Cerebellar nuclear complex (tissue), 1 donor: ENCODE measurements at places on chromosomes 7 and 10.

DNA sequence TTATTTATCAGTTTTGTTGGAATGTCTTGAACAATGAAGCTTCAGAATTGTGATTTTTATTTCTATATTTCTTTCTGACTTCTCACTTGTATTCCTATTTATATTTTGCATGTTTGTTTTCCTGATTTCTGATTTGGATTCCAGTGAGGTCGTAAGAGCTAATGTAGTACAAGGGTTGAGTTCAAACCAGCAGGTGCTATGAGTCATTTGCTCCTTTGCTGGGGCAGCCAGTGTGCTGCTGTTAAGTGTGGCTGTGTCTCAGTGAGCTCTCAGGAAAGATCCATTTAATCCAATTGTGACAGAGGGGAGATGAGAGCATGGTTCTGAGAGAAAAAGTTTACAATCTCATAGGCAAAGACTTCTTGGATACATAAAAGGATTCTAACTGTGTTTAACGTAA is 48.6 kb downstream of the MCU start:
- no peak for DNase-seq

DNA sequence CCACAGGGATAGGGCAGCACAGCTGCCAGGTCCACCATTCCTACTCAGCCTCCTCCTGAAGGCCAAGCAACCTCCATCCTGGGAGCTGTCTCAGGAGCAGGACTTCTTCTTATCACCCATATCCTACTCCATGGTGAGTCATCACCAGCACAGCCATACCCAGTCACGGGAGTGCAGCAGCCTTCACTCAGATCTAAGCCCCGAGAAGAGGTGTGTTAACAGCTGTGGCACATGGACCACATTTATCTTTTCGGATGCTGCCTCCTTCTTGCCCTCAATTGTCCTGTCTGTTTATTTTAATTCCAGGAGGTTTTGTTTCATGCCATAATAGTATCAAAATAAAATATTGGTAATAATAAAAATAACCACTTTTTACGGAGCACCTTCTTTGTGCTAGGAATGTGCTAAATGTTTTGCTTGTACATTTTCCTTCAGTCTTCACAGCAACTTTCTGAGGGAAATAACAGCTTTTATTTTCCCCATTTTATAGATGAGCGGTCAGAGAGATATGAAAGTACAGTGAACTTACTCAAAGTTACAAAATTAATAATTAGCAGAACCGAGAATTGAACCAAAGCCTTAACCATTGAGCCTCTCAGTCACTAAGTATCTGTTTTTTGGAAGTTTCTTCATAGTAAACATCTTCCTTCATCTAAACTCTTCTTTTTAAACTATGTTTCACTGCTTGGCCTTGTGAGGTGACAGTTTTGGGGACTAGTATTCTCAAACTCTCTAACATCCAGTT is 2.5 kb upstream of the KEL start:
- no peak for DNase-seq

- no peak for DNase-seq
Observed at GRCh38 chr10:73439605-73440312, 6.4 kb upstream of the MSS51 start.

GRCh38 chr7:135761751-135762488 is 13.3 kb upstream of the FAM180A start:
- DNase-seq: no peak

GRCh38 chr10:74825371-74826141 is 844 bp upstream of the KAT6B start:
- DNase-seq: no peak

DNA sequence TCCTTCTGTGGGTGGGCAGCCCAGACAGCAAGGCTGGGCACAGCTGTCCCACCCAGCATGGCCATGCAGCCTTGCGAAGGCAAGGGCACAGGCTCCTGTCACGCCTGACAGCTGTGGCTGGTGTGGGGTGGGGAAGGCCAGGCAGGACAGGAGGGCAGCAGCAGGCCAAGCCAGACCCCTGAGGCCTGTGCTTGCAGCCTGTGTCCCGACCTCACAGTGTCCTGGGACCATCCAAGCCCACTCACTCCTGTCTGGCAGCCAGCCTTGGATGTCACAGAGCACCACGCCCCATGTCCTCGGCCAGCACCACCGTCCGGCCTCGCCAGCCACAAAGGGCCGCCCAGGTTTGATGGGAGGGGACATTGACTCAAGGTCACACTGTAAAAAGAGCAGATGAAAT is 85.5 kb upstream of the LRRC4 start:
- no peak for DNase-seq

DNA sequence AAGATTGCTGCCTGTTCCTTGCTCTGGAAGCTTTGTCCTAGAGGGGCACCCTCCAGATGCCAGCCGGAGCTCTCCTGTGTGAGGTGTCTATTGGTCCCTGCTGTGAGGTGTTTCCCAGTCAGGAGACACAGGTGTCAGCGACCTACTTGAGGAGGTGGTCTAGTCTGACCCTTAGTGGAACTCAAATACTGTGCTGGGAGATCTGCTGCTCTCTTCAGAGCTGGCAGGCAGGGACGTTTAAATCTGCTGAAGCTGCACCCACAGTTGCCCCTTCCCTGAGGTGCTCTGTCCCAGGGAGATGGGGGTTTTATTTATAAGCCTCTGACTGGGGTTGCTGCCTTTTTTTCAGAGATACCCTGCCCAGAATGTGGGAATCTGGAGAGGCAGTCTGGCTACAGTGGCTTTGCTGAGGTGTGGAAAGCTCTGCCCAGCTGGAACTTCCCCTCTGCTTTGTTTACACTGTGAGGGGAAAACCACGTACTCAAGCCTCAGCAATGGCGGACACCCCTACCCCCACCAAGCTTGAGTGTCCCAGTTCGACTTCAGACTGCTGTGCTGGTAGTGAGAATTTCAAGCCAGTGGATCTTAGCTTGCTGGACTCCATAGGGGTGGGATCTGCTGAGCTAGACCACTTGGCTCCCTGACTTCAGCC is 119.2 kb downstream of the PPP1R9A start:
- DNase-seq: no peak

DNA sequence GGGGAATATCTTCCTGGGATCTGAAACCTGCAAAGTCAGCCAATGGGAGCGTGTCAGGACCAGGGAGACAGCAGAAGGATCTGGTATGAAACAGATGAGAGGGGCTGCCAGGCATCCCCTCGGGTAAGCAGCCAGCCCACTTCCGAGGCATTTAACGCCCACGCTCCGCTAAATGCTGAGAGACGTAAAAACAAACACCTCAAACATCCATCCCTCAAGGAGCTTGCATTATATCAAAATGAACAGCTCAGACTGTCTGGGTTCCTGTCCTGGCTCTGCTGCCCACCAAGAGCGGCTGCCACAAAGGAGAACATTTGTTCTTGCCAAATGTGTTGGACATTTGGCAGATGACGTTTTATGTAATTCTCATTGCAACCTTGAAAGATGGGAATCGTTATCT is 7.0 kb upstream of the SERPINE1 start:
- DNase-seq: no peak

- DNase-seq: no peak
Observed at GRCh38 chr7:102268635-102269034, 18.0 kb upstream of the SH2B2 start.

- no peak for DNase-seq
Observed at GRCh38 chr10:98323221-98324164, 55.5 kb upstream of the LOXL4 start.

DNA sequence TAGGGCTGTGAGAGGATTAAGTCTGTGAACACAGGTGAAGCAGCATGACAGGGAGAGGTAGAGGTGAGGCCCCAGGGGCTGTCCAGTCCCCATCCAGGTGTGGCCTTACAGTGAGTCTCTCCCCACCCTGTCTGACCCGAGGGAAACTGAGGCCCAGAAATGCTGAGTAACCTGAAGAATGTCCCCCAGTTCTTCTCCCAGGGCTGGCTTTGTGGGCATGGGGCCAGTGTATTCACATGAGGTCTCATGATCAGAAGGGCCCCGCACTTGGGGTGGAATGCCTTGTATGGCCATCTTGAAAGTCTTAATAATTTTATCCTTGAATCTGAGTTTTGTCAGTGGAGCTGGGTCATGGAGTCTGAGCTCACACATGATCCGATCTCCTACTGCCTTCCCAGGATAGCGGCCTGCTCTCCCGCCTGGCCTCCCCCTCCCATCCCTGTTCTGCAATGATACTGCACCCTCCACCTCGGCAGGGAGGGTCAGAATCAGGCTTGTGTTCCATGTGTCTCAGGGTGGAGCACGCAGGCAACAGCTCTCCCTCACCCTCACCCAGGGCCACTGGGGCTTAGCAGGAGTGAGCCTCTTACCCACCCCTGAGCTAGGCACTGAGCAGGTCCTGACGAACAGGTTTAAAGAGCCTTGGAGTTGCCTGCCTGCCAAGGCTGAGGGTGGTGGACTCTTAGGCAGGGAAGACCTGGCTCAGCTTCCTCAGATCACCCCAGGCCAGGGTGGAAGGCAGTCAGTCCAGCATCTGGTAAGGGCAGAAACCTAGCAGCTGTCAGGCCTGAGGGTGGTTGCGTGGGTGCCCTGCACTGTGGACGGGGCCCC is 41.4 kb upstream of the NPFFR1 start:
- DNase-seq: no peak

DNA sequence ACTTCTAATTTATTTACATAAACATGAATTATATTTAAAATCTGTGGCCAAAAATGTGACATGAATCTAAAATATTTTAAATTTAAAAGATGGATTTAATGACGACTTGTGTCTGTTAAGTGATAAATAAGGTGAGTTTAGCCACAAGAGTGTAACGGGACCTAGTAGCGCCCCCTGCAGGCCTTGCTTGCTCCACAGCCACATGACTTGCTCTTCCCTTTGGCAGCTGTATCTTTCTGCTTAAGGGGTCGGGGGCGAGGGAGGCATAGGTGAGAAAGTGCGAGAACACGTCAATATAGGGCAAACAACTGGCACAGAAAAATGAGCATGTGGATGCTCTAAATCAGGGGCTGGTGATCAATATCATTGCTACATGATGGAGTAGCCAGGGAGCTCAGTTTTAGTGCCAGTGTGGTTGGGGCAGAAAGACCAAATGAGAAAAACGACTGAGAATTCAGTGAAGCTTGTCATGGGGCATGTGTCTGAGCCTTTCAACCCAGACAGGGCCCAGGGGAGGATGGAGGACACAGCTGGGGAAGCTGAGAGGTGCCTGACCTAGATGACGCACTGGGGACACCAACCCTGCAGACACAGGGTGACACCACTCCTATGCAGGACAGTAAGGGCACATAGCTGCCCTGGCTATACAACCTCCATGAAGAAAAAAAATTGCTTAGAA is 49.8 kb downstream of the PAXIP1 start:
- DNase-seq: no peak

DNA sequence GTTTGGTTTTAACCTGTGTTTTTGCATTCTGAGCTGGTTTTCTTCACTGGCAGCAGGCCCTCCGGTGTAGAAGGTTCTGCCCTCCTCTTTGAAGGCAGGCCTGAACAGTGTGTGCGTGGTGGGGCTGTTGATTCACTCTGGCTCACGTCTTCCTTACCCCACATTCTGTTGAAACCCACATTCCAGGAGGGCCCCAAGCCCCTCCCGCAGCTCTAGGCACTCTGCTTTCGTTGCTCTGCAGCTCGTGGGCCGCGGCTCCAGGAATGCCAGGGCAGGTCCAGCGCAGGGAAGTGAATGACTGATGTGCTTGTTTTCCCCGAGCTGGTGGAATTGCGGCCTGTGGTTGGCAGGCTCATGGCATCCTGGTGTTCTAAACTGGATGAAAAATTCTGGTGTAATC is 49.0 kb downstream of the HTRA1 start:
- no peak for DNase-seq

DNA sequence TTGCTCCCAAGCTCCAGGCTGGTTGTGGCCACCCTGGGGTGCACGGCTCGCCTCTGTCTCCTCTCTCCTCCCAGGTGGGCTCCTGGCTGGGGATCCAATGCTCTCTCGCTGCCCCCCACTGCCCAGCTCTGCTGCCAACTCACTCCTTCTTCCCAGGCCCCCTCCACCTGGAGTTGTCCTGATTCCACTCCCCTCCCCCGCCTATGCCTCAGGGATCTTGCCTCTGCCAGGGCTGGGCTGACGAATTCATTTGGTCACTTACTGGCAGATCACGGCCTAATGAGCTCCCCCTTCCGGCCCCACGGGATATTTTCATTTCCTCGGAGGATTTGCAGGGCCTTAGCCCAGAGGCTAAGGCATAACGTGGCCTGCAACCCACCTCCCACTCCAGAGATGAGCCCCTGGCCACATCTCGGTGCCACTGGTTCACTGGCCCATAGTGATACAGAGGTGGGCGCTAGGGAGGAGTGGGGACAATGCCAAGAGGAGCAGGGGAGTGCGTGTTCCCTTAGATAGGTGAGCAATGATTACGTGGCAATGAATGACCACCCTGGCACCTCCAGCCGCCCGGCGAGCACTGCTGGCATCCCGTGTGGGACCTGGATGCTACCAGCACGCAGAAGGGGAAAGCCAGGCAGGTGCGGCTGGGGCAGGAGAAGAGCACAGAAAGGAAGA is 344.6 kb upstream of the SHH start:
- no peak for DNase-seq

DNA sequence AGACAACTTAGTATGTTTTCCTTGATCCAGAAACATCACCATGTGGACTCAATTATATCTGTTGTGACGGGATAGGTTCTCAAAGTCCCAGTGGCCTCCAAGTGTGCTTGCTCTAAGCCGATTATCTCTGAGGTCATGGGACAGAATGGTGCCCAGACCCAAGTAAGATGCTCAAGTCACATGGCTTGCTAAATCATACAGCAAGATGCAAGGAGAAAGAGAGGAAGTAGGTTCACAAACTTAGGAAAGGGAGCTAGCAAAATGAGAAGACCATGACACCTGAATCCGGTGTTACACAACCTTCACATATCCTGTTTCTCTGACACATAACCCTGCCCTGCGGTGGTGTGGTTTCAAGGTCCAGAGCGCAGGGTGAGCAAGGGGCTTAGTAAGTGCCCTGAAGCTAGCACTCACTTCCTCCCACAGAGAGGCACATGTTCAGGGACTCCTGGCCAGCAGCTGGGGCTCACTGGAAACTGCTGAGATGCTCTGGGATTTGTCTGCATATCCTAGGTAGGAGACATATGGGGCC is 590.9 kb upstream of the ANKRD30A start:
- no peak for DNase-seq

- no peak for DNase-seq
Observed at GRCh38 chr7:54785261-54785660, 26.2 kb upstream of the SEC61G start.

- DNase-seq: no peak
Observed at GRCh38 chr10:96280859-96281258, 9.5 kb upstream of the BLNK start.

- no peak for DNase-seq
Observed at GRCh38 chr7:134826105-134826504, 46.7 kb downstream of the CALD1 start.

DNA sequence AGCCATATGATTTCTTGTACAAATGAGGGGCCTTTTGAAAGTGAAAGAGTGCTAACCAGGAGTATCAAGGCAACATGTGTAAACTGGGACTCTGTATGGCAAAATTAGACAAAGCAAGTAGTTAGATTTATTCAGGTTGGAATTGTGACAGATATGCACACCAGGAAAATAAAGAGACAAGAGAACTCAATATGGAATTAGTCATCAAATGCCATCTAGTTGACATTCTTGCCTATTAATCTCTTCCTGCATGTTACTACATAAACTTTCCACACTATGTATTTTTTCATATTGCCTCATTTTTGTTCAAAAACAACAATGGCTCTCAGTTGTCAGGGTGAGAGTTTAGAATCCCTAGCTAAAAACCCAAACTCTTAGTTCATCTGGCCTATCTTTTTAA is 799.0 kb downstream of the NRG3 start:
- DNase-seq: no peak

- no peak for DNase-seq
Observed at GRCh38 chr10:122311716-122312115, 40.6 kb downstream of the BTBD16 start.
